ENCODE measurements at places on chromosomes 5 and 9. TPM values are rescaled to one million over a fixed set of nuclear protein-coding genes. Genes with fewer than 3 reads are reported as not detected.

GRCh38 chr5:96254980-96255691 is 177.9 kb downstream of the PCSK1 start:
- no peaks in the 10 kb centered on the region for H3K4me1 ChIP-seq
- no peaks in the 10 kb centered on the region for H3K36me3 ChIP-seq
- H3K4me3 ChIP-seq, result no peak overlapping the region

DNA sequence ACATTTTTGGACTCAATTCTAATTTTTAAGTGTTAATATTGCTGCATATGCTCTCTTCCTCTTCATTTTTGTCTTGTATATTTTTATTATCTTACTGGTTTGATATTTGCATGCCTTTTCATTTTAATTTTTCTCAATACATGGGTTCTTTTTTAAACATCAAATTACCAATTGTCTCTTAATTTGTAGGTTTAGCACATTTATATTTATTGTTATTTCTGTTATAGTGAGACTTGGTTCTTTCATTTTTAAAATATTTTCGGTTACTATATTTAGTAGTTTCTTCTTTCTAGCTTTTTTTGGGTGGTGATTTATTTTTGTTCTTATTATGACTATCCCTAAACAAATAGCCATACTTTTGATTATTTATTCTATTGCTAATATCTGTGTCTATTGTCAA is 19.4 kb downstream of the SPINK5 start:
- H3K4me3 ChIP-seq, result no peak overlapping the region
- no peaks in the 10 kb centered on the region for H3K4me1 ChIP-seq
- no peak overlapping the region for H3K27ac ChIP-seq
- DNase-seq, result no peak

GRCh38 chr9:70574151-70574837 is 159.8 kb upstream of the KLF9 start:
- DNase-seq, result no peak
- no peaks in the 10 kb centered on the region for H3K4me1 ChIP-seq

DNA sequence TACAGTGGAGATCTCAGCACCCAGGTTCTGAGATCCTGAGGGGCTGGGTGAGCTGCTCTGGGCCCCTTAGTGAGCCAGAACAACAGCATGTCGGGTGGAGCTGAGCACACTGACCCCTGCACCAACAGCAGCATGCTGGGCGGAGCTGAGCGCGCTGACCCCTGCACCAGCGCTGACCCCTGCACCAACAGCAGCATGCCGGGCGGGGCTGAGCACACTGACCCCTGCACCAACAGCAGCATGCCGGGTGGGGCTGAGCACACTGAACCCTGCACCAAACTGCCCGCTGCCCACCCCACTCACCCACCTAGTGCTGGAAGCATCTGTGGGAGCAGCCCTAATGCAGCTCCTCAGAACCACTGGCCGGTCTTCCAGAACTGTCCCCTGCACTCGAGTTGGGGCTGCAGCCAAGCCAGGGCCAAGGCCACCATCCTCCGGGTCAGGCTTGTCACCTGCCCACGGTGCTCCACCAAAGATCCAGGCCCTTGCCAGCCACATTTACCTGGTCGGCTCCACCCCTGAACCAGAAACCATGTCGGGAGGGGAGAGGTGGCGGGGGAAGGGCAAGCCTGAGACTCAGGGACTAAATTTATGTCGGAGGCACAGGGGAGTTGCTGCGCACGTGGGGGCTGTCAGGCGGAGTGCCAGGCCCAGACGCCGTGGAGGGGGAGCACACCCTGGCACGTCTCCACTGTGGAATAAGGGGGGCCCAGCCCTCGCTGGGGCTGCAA is 80.3 kb downstream of the ADAMTS2 start:
- no peaks in the 10 kb centered on the region for H3K36me3 ChIP-seq
- no peak overlapping the region for H3K4me3 ChIP-seq
- H3K27ac ChIP-seq, result no peak overlapping the region

DNA sequence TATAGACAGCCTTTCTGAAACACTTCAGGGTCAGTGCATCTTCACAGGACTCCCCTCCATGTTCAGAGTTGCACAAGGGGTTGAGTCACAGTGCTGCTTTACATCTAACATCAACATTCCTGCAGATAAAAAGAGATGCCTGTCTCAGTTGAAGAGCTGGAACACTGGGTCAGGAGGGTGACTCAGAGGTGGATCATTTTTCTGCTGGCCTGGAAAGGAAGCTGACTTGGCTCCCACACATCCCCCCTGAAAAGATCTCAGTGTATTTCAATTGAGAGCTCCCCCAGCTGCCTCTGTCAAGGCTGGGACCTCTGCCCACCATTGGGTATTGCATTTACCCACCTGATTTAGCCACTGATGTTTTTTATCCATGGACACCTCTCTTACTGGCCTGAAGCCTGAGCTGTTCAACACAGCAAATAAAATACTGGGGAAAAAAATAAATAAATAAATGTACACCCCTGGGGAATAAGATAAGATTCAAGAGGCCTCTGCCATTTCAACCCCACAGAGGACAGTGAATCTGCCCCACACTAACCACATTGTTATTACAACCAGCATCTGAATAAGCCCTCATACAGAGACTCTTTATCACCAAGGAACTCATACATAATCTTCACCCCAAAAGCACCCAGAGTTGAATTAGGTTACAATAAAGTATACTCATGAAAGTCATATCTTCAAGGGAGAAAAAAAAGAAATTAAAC is 716.4 kb downstream of the SEMA5A start:
- H3K27ac ChIP-seq, result no peak overlapping the region
- H3K4me1 ChIP-seq, result peaks cover 4% of the 10 kb centered on the region
- no peak for DNase-seq
- no peaks in the 10 kb centered on the region for H3K36me3 ChIP-seq
- H3K4me3 ChIP-seq, result no peak overlapping the region

DNA sequence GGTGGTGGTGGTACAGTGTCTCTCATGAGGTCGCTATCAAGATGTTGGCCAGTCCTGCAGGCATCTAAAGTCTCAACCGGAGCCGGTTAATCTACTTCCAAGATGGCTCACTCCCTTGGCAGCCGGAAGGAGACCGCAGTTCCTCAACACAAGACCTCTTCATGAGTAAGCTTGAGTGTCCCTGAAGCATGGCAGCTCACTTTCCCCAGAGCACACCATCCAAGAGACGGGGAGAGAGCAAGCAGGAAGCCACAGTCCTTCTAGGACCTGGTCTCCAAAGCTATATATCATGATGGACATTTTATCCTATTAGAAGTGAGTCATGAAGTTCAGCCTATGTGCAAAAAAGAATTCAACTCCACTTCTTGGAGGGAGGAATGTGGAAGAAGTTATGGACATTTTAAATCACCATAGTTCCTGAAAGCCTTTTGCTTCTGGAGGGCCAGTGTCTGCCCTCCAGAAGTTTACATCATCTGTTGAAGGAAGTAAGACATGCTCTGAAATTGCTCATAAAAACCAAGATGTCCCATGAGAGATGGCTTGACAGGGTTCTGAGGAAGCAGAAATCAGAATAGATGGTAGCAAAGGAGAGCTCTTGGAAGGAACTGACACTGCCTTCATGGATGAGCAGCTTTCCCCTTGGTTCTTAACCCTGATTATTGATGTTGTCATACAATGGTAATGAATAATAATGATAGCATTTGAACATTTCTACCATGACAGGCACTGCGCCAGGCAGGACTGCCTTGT is 21.3 kb downstream of the GALNT10 start:
- DNase-seq, result no peak
- H3K27ac ChIP-seq, result no peak overlapping the region
- no peak overlapping the region for H3K4me3 ChIP-seq
- H3K27me3 ChIP-seq, result no peaks in the 10 kb centered on the region

GRCh38 chr5:95426227-95426626 is 35.1 kb downstream of the FAM81B start:
- H3K27ac ChIP-seq, result no peak overlapping the region
- no peaks in the 10 kb centered on the region for H3K4me1 ChIP-seq
- no peak overlapping the region for H3K4me3 ChIP-seq
- no peaks in the 10 kb centered on the region for H3K36me3 ChIP-seq

- DNase-seq, result no peak
- H3K36me3 ChIP-seq, result no peaks in the 10 kb centered on the region
- no peaks in the 10 kb centered on the region for H3K4me1 ChIP-seq
- H3K27ac ChIP-seq, result no peak overlapping the region
- H3K4me3 ChIP-seq, result no peak overlapping the region
Measured at GRCh38 chr5:76958991-76959767, 6.3 kb downstream of the CRHBP start.

DNA sequence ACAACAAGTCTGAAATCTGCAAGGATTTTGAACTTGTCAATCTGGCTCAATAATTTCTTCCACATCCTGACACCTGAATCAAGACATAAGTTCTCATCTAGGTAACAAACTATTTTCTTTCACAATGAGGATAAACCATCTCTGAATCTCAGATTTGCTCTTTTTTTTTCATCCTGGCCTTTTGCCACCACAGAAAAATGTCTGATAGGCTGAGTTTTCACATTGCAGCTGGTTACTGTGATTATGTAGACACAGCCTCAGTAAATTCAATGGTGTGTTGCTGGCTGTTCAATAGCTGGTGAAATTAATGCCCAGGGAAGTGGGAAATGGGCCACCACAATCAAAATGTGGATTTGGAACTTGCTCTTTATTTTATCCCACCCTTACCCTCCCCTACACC is 2.8 kb upstream of the ADRA1B start:
- no peaks in the 10 kb centered on the region for H3K36me3 ChIP-seq
- no peak for DNase-seq
- H3K4me3 ChIP-seq, result no peak overlapping the region
- H3K27me3 ChIP-seq, result no peaks in the 10 kb centered on the region
- H3K27ac ChIP-seq, result no peak overlapping the region
- no peaks in the 10 kb centered on the region for H3K4me1 ChIP-seq

DNA sequence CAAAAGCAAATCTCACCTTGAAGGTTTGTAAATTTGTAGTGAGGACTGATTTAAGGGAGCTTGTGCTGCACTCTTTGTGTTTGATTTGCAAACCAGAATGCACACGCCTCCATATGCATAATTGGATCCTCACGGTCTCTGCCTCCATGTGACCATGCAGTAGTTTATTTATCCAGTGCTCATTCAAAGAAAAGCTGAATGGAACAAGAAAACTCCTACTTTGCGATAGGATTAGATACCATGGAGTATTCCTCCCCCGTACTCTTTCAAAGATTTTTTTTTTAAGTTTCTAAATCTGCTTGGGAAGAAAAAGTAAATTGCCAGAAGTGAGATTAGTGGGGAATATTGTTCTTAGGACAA is 290.4 kb upstream of the TUT7 start:
- no peaks in the 10 kb centered on the region for H3K27me3 ChIP-seq
- no peak overlapping the region for H3K4me3 ChIP-seq

DNA sequence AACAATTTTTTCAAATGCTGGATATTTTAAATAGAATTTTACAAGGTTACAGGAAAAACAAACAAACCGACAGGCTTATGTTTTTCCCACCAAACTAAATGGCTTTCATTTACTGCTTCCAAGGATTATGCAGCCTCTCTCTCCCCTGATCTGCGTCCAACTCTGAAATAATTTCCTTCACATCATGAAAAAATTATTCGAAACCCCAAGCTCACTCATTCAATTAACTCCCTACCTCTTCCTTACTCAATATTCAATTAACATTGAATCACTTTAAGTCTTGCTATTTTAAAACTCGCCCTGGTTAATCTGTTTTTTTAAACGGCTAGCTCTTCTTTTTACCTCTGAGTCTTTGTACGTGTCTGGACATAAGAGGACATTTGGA is 336.2 kb downstream of the AGTPBP1 start:
- H3K27ac ChIP-seq, result no peak overlapping the region
- H3K4me1 ChIP-seq, result peaks cover 3% of the 10 kb centered on the region
- no peak for DNase-seq
- no peaks in the 10 kb centered on the region for H3K36me3 ChIP-seq
- H3K4me3 ChIP-seq, result no peak overlapping the region

DNA sequence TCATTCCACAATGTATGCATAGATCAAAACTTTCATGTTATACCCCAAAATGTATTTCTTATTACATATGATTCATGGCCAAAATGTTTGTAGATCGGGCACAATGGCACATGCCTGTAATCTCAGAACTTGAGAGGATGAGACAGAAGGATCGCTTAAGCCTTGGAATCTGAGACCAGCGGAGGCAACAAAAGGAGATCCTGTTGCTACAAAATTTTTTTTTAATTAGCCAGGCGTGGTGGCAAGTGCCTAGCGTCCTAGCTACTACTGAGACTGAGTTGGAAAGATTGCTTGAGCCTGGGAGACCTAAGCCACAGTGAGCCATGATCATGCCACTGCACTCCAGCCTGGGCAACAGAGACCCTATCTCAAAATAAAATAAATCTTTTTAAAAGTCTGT is 89.9 kb downstream of the MAPKAP1 start:
- H3K27ac ChIP-seq, result no peak overlapping the region
- no peak overlapping the region for H3K4me3 ChIP-seq
- no peaks in the 10 kb centered on the region for H3K4me1 ChIP-seq
- no peak for DNase-seq
- no peaks in the 10 kb centered on the region for H3K36me3 ChIP-seq
- no peaks in the 10 kb centered on the region for H3K27me3 ChIP-seq

GRCh38 chr9:124855944-124856765 is 2.9 kb downstream of the WDR38 start:
- H3K27me3 ChIP-seq, result no peaks in the 10 kb centered on the region
- H3K4me3 ChIP-seq, result no peak overlapping the region
- no peak overlapping the region for H3K27ac ChIP-seq
- DNase-seq, result no peak

DNA sequence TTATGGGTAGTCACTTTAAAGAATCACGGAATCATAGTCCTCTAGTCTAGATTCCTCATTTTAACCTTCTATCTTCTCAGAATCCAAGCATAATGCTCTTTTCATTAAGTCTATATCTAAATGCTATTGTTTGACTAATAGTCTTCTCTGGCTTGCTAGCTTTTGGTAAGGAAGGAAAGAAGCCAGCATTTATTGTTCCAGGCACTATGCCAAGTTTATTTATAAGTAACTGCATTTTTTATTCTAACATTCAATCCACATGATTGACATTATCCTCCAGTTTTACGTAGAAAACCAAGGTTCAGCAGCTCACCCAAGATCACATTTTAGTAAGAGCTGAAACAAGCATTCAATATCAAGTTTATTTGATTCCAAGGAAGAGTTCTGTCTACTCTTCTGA is 254.2 kb downstream of the SAXO1 start:
- H3K4me1 ChIP-seq, result no peaks in the 10 kb centered on the region
- no peaks in the 10 kb centered on the region for H3K36me3 ChIP-seq
- no peak overlapping the region for H3K27ac ChIP-seq
- no peak overlapping the region for H3K4me3 ChIP-seq
- DNase-seq, result no peak

GRCh38 chr9:129242191-129242941 is 64.3 kb upstream of the IER5L start:
- H3K27me3 ChIP-seq, result no peaks in the 10 kb centered on the region
- H3K36me3 ChIP-seq, result no peaks in the 10 kb centered on the region
- H3K27ac ChIP-seq, result no peak overlapping the region
- no peak overlapping the region for H3K4me3 ChIP-seq
- H3K4me1 ChIP-seq, result no peaks in the 10 kb centered on the region

- no peak overlapping the region for H3K4me3 ChIP-seq
- H3K27ac ChIP-seq, result no peak overlapping the region
- no peaks in the 10 kb centered on the region for H3K36me3 ChIP-seq
- H3K27me3 ChIP-seq, result no peaks in the 10 kb centered on the region
- no peak for DNase-seq
Measured at GRCh38 chr5:148993283-148993936, 69.5 kb downstream of the SH3TC2 start.

Gene GFI1B
- total RNA-seq, result not detected

Gene OSMR
- total RNA-seq, result 14.3 TPM

Gene GALNT10
- 21.7 TPM for total RNA-seq

Gene GLT6D1
- not detected for total RNA-seq

Gene PDE6A
- 0.91 TPM for total RNA-seq
